Right ventricle myocardium inferior (tissue), 1 donor: ENCODE measurements at places on chromosomes 5 and 9. TPM values are rescaled to one million over a fixed set of nuclear protein-coding genes. Genes with fewer than 3 reads are reported as not detected.

Gene RIGI
- total RNA-seq = 4.7 TPM

Gene ROPN1L
- total RNA-seq = not detected

Gene EPB41L4B
- 8.1 TPM for total RNA-seq

Gene NXNL2
- total RNA-seq = not detected

Gene LCN1
- total RNA-seq = not detected

Gene TAS2R1
- not detected for total RNA-seq

Gene TMEM252
- not detected for total RNA-seq

Gene HTR1A
- not detected for total RNA-seq

GRCh38 chr5:157049605-157050004 is 9.3 kb downstream of the HAVCR1 start:
- DNase-seq = no peak

- no peak for DNase-seq
These were observed 69.1 kb downstream of the ZNF366 start for GRCh38 chr5:72438141-72438540.

GRCh38 chr9:92561374-92562330 is 25.9 kb upstream of the ECM2 start:
- DNase-seq = no peak

- DNase-seq = no peak
These were observed 207.5 kb downstream of the NXNL2 start for GRCh38 chr9:88742483-88742882.

DNA sequence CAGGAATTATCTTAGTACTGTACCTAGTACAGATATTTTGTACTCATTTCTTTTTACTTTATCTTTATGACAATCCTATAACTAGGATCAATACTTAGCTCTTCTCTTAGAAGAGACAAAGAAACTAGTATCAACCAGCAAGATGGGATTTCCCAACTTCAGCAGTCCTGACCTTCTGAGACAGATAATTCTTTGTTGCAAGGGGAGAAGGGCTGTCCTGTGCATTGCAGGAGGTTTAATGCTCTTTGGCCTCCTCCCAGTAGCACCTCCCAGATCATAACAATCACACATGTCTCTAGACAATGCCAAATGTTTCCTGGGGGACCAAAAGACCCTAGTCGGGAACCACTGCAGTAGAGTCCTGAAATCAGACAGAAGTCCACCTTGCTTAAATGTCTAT is 424.3 kb upstream of the DMAC1 start:
- no peak for DNase-seq

DNA sequence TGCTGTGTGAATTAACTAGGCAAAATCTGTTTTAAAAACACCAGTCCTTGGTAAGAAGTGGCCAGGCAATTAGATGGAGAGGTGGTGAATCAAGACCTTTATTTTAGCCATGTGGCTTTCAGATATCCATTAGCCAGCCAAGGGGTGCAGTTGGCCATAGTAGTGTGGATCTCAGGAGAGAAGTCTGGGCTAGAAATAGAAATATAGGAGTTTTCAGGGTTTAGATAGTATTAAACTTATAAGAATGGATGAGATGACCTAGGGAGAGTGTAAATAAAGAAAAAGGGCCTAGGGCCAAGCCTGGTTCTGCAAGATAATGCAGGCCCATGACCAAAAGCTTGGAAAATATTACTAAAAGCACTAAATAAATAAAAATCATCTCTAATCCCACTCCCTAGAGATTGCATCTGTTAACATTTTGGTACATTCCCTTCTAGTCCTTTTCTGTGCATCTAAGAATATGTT is 40.3 kb upstream of the KIF2A start:
- no peak for DNase-seq

DNA sequence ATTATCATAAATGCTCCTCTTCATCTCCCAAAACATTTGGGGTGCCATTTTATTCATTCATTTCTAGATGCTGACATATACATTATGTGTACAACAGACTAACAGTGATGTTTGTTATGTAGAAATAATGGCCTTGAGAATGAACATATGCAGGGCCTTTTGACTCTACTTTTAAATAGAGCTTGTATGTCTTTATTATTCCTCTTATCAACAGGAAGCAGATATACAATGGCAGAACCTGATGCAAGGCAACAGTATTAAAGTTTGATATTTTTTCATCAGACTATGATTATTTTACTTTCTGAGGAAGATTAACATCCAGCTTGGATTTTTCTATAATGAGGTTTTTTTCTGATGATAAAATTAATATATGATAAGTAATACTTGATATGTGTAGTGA is 44.1 kb downstream of the SNX18 start:
- DNase-seq = no peak

DNA sequence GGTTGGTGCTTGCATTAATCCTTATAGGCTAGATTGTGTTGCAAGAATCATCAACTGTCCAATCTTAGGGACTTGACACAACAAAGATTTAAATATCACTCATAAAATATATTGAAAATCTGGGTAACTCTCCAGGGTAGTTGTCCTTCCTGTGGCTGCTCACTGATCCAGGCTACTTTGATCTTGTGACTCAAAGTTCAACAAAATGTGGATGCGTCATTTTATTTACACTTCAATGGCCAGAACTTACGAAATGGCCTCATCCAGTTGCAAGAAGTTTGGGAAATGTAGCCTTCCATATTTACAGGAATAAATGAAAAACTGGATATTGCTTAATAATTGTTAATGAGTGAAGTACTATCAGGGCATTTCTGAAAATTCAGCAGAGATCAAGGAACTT is 235.5 kb upstream of the ACTBL2 start:
- no peak for DNase-seq

GRCh38 chr5:36495611-36496010 is 110.8 kb upstream of the SLC1A3 start:
- DNase-seq = no peak

- peak; percentile 93 for DNase-seq
These were observed 52.8 kb downstream of the IRF1 start for GRCh38 chr5:132437604-132438266.

DNA sequence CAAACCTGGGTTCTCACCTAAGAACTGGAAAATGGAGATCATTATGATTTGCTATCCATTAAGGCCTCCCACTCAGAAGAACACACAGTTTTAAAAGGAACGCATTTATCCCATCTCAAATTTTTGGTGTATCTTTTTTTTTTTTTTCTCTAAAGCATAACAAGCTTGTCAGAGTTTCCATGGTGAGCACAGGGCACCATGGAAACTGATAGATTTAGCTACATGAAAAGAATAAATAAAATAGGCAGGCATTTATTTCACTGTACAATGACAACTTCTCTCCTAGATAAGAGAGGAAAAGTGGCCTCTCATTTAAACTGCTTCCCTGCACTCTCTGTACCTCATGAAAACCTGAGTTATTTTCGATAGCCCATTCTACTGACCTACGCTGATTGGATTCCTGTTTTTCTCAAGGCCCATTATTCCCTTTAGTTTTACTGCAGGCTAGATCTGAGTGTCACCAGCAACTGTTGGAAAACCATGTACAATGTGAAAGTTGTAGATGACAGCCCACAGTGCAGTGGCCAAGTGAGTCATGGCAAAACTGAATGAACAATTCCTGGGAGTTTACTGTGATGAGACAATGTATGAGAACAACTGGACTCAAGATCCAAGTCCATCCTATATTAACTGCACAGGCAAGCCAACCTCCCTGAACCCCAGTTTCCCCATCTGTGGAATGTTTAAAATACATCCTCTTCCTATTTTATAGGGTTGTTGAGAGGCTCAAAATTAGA is 4.3 kb upstream of the GDA start:
- DNase-seq = no peak

GRCh38 chr5:145793574-145793973 is 41.6 kb downstream of the PRELID2 start:
- no peak for DNase-seq

- DNase-seq = no peak
These were observed 22.3 kb downstream of the FABP6 start for GRCh38 chr5:160251406-160252155.

- DNase-seq = no peak
These were observed 31.1 kb upstream of the GAS1 start for GRCh38 chr9:86978413-86978812.

DNA sequence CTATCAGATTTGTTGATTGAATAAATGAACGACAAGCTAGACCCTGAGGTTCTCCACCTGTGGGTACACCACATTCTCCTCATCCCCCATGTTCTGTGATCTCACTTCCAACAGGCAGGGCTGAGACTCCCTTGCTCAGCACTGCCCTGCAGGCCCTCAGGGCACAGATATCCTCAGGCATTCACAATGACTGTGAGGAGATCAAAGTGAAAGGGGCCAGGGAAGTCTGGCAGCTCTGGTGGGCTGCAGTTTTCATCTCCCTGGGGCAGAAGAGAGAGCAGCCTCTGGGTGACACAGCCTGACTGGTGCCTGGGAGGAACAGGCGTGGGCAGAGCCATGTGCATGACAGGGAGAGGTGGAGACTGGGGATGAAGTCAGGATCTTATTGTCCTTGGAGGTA is 142.4 kb upstream of the C9orf72 start:
- DNase-seq = no peak
